Right renal cortex interstitium (tissue), 3 donors: ENCODE measurements at places on chromosomes 13 and 19.

DNA sequence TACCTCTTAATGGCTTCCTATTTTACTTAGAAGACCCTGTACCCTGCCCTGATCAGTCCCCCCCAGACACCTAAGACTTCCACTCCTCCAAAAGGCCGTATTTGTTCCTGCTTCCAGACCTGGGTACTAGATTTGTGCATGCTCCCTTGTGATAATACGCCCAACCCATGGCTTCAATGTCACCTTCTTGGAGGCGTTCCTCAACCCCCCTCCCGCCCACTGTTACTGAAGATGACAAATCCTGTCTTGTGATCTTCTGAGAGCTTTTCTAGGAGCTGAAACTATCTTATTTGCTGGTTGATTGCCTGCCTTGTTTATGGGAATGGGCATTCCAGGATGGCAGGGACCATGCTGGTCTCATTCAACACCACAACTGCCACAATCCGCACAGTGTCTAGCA lies 9.4 kb downstream of the SLC25A23 start:
- DNase-seq, result no peak

DNA sequence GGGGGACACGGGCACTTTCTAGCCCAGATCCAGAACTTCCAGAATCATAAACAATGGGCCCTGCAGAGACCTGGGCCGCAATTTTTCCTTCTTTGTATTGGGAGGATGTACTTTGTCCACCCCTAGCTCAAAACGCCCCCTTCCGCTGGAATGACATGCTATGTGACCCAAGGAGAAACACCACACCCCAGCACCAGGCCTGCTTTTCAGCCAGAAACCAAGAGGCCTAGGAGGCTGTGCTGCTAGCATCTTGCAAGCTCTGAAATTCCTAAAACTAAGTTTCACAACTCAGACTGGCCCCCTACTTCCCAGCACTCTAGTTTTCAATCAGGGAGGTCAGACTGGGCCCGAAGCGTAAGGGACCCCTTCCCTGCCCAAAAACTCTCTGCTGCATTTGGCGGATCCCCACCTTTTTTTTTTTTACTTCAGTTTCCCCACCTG lies 538 bp downstream of the LSM4 start:
- no peak for DNase-seq

DNA sequence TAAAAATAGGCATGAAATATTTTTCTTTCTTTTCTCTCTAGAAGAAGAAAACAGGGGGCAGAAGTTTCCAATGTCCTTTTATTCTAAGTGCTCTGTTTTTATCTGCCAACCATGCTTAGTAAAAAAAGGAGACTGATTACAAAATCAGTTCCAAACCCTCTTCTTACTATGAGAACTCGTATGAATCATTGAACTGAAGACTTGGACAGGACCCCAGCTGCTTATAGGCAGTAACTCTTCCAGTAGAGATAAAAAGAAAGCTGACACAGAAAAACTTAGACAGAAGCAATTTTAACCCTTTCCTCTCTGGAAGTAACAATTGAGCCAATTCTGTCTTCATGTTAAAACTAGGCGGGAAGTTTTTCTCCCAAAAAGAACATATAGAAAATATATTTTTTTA lies 24.5 kb upstream of the FREM2 start:
- DNase-seq, result no peak

DNA sequence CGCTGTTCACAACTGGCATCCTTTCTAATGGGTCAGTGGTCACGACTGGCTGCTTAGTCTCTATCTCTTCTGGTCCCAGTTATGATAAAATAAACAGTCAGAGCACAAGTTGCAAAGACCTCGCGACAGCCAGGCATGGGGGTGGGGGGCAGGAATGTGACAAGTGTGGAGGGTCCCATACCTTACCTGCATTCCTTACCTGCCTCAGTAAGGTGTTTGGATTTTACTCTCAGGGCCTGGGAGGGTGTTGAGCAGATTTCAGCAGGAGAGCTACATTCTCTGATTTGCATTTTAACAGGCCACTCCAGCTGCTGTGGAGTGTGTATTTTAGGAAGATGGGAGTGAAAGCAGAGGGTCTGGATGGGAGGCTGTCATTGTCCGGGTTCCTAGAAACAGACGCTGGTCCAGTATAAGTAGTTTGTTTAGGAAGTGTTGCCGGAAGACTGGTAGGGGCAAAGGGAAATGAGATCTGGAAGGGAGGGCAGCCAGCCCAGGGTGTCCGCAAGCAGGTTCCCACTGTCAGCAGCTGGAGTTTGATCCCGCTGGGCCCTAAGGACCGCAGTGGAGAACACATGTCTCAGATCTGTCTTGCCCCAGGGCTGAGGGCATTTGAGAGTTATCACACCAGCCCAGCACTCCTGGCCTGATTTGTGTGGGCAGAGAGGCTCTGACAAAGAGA lies 920.0 kb downstream of the UQCRFS1 start:
- no peak for DNase-seq

- no peak for DNase-seq
Observed at GRCh38 chr13:28204690-28205443, 66.5 kb downstream of the PAN3 start.

DNA sequence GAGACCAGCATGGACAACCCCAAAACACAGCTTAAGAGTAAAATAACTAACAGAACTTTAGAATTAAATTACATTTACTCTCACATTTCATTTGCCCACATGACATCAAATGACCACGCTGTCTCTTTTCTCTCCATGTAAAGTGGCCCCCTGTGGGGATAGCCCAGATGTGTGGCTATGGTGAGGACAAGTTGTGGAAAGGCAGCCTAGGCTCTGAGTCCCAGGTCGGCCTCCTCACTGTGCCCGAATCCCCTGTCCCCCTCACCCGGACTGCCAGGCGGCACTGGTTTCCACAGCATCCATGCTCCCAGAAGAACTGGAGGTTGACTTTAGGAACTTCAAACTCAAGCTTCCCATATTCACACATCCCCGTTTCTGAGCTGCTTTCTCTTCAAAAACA lies 111.8 kb upstream of the UQCRFS1 start:
- no peak for DNase-seq

GRCh38 chr13:110001670-110002275 lies 215.4 kb upstream of the IRS2 start:
- DNase-seq, result no peak

DNA sequence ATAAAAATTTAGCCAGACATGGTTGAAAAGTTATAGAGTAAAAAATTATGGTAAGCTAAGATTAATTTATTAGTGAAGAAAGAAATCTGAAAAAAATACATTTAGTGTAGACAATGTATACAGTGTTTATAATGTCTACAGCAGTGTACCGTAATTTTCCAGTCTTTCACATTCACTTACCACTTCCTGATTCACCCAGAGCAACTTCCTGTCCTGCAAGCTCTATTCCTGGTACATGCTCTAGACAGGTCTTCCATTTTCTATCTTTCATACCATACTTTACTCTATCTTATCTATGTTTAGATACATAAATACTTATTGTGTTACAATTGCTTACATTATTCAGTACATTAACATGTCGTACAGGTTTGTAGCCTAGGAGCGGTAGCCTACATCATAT lies 1387.8 kb upstream of the ATXN8OS start:
- DNase-seq, result no peak

DNA sequence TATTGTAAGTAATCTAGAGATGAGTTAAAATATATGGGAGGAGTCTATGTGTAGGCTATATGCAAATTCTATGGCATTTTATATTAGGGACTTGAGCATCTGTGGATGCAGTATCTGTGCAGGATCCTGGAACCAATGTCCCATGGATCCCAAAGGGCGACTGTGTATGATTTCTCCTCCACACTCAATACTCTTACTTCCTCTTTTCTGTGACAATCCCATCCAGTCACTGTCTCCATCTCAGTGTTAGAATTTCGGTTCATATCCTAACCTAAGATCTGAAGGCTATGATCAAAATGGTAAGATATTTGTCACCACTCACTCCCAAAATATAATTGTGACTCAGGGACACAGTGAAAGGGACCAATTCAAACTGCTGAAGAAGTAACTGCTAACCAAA lies 15.1 kb upstream of the ZNF599 start:
- DNase-seq, result no peak

DNA sequence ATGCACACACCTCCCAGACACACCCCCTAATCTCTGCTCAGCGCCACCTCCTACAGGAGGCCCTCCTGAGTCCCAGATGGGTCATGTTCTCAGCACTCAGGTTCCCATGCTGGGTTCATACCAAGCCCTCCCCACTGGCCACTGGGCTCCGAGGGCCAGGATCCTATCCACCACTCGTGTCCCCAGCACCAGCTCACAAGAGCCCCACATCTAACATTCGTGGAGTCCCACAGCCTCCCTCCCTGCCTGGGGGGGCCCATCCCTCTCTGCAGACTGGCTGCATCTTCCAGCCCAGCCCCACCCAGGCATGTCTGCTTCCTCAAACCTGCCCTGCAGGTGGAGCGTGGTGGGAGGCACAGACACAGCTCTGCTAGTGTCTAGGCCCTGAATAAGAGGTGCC lies 227.4 kb downstream of the TUBA3C start:
- DNase-seq, result no peak

- DNase-seq, result peak; percentile 55
Observed at GRCh38 chr13:29923554-29924481, 73.4 kb upstream of the UBL3 start.

GRCh38 chr13:44770951-44771350 lies 194.8 kb upstream of the TSC22D1 start:
- no peak for DNase-seq

DNA sequence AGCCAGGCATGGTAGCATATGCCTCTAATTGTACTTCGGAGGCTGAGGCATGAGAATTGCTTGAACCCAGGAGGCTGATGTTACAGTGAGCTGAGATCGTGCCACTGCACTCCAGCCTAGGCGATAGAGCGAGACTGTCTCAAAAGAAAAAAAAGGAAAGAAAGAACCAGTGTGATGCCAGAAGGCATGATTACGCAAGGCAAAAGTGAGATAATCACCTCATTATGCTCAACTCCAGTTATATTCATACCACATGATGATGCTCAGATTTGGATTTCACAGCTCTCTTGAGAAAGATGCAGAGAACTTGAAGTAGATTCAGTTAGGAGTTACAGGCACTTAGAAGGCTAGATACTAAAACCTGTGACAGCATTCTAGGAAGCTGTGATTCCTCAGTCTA lies 21.8 kb downstream of the RCBTB1 start:
- DNase-seq, result no peak

- DNase-seq, result no peak
Observed at GRCh38 chr13:31090961-31091624, 70.6 kb downstream of the HSPH1 start.

DNA sequence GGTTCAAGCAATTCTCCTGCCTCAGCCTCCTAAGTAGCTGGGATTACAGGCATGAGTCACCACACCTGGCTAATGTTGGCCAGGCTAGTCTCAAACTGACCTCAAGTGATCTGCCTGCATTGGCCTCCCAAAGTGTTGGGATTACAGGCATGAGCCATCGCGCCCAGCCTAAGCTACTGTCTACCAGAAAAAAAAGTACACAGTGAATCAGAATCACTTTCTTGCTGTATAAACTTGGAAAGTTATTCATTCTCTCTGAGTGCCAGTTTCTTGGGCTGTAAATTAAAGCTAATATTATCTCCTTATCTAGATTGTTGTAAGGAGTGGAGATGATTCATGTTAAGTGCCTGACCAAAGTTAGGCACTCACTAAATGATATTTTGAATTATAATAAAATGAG lies 242.8 kb downstream of the ENOX1 start:
- DNase-seq, result no peak

DNA sequence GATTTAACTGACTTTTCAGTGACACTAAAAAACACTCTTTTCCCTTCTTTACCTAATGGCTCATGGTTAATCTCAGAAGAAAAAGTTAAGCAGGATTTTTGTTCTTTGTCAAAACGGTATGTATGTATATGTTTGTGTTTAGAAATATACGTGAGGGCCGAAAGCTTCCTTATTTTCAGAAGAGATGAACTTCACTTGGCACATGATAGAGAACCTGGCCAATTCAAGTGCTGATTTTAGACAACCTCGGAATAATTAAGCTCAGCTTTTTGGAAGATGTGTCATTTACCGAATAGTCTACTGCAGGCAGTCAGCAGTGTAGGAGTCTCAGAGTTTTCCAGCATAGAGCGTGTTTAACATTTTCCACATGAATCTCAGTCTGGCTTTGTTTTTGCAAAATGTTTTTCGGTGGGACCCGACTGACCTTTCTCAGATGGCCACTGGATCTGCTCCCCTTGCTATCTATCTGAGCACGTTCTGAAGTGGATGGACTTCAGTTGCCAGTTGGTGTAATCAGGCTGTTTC lies 4.6 kb downstream of the RNASEH2B start:
- DNase-seq, result no peak

DNA sequence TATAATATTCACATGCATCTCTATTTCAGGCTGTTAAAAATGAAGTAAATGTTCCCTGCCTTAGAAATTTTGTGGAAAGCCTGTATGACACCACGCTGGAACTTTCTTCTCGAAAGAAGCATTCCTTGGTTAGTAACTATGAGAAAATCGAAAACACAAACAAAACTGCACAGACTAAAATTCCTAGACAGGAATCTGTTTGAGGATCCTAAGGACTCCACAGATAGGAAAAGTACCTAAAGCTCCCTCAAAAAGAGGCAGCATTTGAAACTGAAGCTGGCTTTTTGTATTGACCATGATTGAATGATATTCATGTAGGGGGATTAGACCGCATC lies 103.4 kb downstream of the FRY start:
- no peak for DNase-seq

- no peak for DNase-seq
Observed at GRCh38 chr13:99353836-99354235, 46.6 kb upstream of the GPR183 start.

GRCh38 chr13:99606324-99607066 lies 105.2 kb downstream of the TM9SF2 start:
- DNase-seq, result peak; percentile 62

DNA sequence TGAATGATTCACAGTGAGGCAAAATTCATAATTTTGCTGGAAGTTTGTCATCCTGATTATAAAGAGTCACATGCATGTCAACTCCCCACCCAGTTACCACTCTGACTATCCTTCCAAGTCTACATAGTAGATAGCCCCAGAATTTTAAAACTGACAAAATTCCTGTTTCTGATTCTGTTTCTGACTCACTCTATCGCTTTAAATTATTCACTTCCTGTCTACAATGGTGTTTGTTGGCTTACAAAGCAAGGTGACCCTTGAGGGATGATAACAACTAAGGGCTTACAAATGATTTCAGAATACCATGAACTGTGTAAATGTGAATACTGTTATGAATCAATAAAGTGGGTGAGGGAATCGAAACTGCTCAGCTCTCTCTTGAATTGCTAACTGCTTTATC lies 98.7 kb upstream of the KL start:
- no peak for DNase-seq

- DNase-seq, result no peak
Observed at GRCh38 chr19:55693336-55693974, 18.4 kb downstream of the EPN1 start.

- no peak for DNase-seq
Observed at GRCh38 chr19:43265664-43266025, 3.7 kb downstream of the PSG9 start.

GRCh38 chr13:46860722-46861121 lies 36.1 kb downstream of the HTR2A start:
- DNase-seq, result no peak

DNA sequence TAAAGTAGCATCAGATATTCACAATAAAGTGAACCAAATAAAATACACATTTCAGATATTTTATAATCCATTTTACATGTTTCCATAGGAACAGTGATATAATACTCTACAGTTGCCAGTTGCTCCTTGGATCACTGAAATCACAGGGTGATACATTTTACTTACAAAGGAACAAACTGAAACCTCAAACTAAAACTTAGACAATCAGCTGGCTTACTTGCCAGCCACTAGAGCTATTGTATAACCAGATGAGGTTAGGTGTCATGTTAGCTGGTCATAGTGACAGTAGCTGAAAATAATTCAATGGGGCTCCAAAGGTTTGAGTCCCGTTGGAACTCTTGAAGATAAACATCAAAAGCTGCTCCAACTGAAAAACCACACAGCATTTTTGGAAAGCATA lies 274.6 kb downstream of the ITGBL1 start:
- no peak for DNase-seq
